ENCODE measurements at places on chromosomes 1 and 21.

GRCh38 chr1:182670032-182670749 is 14.2 kb downstream of the RGS8 start:
- no peak for DNase-seq

DNA sequence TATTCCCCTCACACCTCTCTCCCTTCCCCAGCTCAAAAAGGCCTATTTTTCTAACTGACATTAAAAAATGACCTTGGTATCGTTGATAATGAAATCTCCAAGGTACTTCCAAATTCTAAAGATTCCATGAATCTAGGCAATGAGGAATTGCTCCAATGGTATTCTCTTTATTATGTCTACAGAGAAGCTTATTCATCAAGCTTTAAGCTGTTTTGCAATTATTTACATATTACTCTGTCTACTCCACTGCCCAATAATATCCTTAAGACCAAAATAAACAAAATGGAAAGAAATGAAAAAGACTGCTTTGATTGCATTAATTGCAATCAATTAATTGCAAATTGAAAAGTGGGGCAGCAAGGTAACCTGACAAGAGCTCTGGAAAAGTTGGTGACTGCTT is 7.9 kb downstream of the PLPP3 start:
- DNase-seq: no peak

DNA sequence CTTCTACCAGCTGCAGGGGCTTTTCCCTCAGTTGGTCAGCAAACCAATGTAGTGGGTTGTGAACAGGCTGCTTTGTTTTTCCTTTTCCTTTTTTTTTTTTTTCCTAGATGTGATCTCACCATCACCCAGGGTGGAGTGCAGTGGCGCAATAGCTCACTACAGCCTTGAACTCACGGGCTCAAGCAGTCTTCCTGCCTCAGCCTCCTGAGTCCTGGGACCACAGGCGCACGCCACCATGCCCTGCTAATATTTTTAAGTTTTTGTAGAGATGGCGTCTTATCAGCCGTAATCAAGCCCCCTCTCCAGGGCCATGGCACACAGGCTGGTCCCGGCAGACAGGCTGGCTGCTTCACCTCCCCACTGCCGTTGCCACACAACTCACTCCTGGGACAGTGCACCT is 3.4 kb upstream of the TRIM11 start:
- DNase-seq: no peak

DNA sequence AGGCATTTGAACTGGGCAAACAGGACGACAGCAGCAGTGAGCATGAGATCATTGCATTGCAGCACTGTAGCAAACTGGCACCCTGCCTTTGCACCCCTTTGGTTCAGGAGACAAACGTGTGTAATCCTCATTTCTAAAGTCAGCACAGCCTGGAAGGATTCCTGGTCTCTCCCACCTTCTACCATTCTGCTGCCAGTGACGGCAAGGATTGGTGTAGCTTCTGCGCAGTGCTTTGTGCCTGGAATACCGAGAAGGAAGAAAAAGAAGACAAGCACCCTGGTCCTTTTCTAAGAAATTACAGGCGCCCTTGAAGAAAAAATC is 805.3 kb downstream of the USP25 start:
- no peak for DNase-seq

GRCh38 chr21:39616211-39616772 is 3.6 kb downstream of the B3GALT5 start:
- no peak for DNase-seq

- no peak for DNase-seq
These were observed 19.8 kb upstream of the SMYD3 start for GRCh38 chr1:246526915-246527314.

DNA sequence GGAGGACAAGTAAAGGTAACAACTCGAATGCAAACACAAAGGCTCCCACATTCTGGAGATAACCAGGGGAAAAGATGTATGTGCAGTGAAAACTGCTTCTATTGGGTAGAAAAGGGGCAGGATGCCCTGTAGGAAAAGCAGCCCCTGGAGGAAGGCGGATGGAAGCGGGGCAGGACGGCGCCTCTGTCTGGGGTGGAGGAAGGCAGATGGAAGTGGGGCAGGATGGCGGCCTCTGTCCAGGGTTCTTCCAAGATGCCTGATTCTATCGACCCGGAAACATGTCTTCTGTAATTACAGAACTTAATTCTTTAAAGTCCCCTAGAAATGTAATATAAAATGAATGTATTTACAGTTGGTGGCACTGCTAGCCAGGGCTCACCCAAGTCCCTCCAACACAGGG is 24.0 kb upstream of the LRRC47 start:
- no peak for DNase-seq

DNA sequence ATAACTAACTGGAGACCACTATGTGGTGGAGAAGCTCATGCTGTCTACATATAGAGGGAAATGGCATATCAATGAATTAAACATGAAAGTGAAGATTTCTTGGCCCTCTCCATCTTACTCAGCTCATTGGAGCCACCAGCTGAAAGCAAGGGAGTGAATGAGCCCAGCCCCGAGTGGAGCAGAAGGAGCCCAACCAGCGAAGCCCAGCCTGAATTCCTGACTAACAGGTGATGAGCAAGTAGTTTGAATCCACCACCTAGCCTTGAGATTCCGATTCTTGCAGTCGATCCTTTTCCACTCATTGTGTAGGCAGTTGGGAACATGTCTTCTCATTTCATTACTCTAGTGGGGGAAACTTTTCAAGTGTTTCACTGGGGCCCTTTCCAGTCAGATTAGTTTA is 18.6 kb upstream of the ST6GALNAC3 start:
- DNase-seq: no peak

DNA sequence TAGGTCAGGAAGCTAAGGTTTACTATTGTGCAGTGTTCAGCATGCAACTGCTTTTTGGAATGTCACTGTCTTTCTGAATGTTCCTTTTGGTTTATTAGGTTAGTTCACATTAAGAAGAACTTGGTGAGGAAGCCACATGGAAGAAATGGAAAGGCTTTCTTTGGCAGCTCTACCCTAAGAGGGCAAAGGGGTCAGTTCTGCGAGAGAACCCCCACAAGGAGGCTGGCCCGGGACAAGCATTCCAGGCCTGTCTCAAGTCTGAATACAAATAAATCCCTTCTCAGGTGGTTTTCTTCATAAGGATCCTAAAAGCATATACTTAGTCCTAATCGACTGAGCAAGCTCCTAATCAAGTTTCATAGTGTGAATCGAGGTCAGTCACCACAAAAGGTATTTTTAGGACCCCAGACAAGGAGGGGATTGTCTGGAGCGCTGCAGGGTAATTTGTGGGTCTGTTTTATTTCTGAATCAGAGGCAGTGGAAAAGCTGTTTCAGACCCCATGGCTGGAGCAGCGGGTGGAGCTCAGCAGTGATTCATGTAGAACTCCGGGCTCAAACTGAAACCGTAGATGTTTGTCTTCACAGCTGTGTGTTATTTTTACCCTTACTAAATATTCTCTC is 63.3 kb downstream of the ERG start:
- no peak for DNase-seq

DNA sequence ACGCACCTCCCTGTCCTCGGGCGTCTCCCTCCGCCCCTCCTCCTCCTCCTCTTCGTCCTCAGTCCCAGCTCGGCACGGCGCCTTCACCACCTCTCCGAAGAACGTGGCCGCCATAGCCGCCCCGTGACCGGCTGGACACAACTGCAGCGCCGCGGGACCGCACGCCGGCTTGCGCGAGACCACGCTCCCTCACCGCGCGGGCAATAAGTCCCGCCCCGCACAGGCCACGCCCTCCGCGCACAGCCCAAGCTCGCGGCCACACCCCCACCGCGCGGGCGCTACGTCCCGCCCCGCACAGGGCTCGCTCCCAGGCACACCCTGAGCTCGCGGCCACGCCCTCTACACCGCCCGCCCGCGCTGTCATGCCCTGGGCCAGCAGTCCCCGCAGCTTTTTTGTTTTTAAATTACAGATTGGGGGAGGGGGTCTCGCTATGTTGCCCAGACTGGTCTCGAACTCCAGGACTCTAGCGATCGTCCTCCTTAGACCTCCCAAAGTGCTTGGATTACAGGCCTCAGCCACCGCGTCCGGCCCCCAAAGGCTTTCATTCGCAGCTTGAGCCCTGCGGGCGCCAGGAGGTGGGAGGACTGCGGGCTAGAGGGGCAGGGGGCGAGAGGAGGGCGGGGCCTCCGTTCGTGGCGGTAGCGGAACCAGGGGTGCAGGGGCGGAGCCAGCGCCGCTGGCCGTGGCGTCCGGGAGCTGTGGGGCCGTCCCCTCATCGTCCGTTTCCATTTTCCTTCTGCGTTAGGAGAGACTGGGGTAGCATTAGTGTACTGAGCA is at the start of gene PSMG1:
PSMG1 (minus strand) TSS at position 180 of the 778 bp plus-strand sequence; CDS start at position 114, 66 bp downstream.
- peak; percentile 96 for DNase-seq

DNA sequence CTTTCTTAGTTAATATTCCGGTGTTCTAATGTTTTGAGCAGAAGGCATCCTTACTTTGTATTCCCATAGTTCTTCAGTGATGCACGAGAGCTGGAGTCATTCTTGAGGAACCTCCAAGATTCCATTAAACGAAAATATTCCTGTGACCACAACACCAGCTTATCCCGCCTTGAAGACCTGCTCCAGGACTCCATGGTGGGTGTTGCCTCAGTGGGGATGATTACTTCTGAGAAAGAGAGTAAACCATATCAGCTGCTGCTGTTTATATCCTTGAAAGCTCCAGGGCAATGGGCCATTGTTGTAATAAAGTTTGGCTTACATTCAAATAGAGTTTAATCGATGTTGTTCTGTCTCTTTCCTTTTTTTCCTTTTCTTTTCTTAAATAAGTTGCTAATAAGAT is 93.1 kb downstream of the MACF1 start:
- DNase-seq: no peak

GRCh38 chr1:54356680-54357147 is 49.5 kb downstream of the SSBP3 start:
- DNase-seq: no peak

- DNase-seq: peak; percentile 27
These were observed at the start of gene SPSB1 for GRCh38 chr1:9292361-9293240. Gene SPSB1 (plus strand): TSS chr1:9292894. CDS start chr1:9355892, 62,998 bp downstream.

GRCh38 chr1:26239936-26240335 is 5.9 kb downstream of the CEP85 start:
- DNase-seq: no peak

- DNase-seq: no peak
These were observed 11.8 kb upstream of the RASSF5 start for GRCh38 chr1:206495493-206496046.

DNA sequence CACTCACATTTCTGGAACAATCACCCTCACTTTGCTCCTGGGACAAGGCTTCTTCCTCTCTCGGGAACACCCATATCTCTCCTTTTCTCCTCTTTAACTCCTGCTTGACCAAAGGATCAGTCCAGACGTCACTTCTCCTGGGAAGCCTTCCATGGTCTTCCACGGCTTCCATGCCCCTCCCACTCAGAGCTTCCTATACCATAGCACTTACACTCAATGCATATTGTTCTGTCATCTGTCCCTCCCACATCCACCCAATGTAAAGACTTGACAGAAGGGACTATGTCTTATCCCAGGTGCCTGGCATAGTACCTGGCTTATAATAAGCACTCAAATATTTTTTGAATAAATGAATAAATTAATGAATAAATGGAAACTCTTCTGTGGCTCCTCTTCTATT is 28.2 kb downstream of the CD34 start:
- DNase-seq: no peak

DNA sequence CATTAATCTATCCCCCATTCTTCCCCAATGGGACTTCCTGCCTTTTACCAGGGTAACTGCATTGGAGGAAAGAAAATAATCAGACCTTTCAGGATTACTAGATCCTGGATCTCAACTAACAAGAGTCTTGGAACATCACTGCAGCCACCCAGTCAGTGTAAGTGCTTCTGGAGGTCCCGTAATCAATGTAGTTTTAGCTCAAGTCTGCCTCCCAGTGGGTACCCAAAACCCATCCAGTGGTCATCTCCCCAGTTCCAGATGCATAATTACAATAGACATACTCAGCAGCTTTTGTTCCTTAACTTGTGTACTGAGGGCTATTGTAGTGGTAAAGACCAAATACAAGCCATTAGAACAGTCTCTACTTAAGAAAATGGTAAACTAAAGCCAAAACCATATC is 319.1 kb downstream of the GPATCH2 start:
- no peak for DNase-seq

DNA sequence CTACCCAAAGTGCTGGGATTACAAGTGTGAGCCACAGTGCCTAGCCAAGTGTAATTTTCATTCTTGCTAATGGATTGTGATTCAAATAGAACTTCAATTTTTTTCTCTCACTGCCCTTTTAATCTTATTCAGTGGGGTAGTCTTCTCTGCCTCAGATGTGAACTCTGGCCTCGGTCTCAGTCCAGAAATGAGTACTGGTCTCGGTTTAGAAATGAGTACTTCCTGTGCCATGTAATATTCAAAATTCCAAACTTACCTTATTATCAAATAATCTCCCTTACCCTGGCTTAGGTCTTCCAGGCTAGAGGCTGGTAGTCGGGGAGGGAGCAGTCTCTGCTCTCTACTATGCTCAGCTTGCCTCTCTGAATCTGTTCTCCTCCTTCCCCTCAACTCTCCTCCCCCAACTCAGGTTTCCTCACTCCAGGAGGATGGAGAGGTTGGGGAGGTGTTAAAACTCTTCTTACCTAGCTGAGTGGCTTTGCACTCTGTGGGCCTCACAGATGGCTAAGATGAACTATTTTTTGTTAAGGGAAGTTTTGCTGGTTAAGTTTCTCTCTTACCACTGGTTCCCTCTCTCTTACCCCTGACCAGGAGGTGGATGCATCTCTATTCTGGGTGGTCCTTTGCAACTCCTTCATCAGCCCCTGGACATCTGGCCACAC is 4.8 kb upstream of the SLAMF9 start:
- DNase-seq: no peak

GRCh38 chr1:117017062-117017461 is 15.5 kb downstream of the CD101 start:
- DNase-seq: no peak

- no peak for DNase-seq
These were observed 42.8 kb downstream of the TYW3 start for GRCh38 chr1:74775735-74776134.

- DNase-seq: no peak
These were observed 350.9 kb downstream of the ST6GALNAC3 start for GRCh38 chr1:76425201-76426145.

DNA sequence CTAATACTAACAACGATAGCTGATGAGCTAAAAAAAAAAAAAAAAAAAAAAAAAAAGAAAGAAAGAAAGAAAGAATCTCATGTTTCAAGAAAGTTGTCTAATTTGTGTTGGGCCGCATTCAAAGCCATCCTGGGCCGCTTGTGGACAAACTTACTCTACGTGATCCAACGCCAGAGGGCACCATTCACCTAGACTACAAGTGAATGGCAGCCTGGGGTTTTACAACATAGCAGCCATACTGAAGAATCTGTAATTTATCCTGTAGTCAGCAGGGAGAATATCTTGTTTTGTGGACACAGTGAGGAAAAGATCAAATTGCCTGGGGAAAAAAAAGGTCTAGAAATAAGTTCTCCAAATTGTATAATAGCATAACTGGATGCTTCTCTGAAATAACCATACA is 47.0 kb downstream of the CYP2J2 start:
- DNase-seq: no peak

Data from T-helper 1 cell (primary cell).